ENCODE measurements at places on chromosomes 6 and 20. TPM values are rescaled to one million over a fixed set of nuclear protein-coding genes. Genes with fewer than 3 reads are reported as not detected.

Gene CD24
- 158 TPM for total RNA-seq

Gene SLC35D3
- not detected for total RNA-seq

Gene C4B
- 101 TPM for total RNA-seq

Gene ULBP2
- total RNA-seq: 2.2 TPM

Gene ADTRP
- total RNA-seq: 7.1 TPM

Gene NRSN1
- total RNA-seq: not detected

DNA sequence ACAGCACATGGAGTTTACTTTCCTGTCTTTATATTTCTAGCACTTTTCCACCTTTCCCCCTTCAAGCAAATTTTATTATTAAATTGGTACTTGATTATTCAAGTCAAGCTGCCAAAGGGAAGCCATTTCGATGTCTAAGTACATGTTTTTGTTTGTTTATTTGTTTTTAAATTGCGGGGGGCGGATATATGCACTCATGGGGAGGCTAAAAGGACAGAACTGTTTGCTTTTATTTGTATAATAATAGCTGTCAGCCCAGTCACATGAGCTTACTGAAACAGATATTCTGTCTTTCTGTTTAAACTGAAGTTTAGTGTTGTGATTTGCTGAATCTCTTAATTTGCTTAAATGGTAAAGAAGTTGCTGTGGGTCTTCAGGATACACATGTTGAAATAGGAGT is 49.6 kb upstream of the PLCG1 start:
- no peak overlapping the region for H3K4me3 ChIP-seq
- H3K27me3 ChIP-seq: no peaks in the 10 kb centered on the region
- peaks cover 92% of the 10 kb centered on the region for H3K36me3 ChIP-seq
- no peak for DNase-seq
- peaks cover 18% of the 10 kb centered on the region for H3K4me1 ChIP-seq

DNA sequence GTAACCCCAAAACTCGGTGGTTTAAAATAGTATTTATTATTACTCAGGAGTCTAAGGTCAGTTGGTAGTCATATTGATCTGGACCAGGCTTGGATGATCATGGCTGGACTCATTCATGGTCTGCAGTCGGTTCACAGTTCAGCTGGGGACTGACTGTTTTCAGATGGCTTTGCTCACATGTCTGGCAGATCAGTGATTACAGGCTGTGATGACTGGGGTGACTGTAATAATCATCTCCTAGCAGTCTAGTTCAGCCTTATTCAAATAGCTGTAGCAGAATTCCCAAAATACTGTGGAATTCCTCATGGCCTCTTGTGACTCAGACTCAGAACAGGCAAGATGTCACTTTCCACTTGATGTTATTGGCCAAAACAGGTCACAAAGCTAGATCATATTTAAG is 16.4 kb upstream of the NT5DC1 start:
- no peaks in the 10 kb centered on the region for H3K36me3 ChIP-seq
- no peaks in the 10 kb centered on the region for H3K27me3 ChIP-seq
- no peaks in the 10 kb centered on the region for H3K4me1 ChIP-seq
- no peak overlapping the region for H3K27ac ChIP-seq
- H3K4me3 ChIP-seq: no peak overlapping the region

DNA sequence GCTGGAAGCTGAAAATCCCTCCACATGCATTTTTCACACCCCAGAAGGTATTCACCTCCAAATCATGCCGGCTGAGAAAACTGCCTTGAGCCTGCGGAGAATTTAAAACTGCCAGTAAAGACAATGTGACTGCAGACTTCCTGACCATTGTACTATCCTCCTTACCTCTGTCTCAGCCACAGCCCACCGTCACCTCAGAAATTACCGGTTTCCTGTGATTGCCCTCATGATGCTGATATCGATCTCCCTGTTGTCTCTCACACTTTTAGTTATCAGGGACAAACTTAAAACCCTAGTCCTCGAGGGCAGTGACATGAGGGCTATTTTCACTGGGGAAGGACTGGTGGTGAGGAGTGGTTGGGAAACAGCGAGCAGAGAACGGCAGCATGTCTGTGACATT is 30.2 kb upstream of the FOXQ1 start:
- no peak for DNase-seq
- peaks cover 7% of the 10 kb centered on the region for H3K4me1 ChIP-seq
- no peak overlapping the region for H3K27ac ChIP-seq
- H3K36me3 ChIP-seq: no peaks in the 10 kb centered on the region
- H3K27me3 ChIP-seq: no peaks in the 10 kb centered on the region

DNA sequence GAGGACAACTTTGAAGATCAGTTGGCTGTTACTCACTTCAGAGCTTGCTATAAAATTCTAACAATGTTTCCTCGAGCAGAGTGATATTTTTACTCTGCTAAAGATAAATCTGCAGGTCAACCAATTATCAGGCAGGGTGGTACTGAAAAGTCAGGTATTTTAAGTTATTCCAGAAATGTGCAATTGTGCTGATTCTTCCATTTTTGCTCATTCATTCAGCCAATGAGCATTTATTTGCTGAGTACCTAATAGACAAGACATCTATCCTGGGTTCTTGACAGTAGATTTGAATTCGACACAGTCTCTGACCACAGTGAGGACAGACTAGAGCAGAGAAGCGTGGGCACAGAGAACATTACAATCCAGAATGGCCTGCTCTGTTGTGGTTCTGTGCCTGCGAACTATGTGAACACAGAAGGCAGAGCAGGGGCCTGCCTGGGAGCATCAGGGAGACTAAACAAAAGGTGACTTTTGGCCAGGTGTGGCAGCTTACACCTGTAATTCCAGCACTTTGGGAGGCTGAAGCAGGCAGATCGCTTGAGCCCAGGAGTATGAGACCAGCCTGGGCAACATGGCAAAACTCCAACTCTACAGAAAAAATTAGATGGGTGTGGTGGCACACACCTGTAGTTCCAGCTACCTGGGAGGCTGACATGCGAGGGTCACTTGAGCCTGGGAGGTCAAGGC is 14.8 kb downstream of the TPMT start:
- no peak overlapping the region for H3K27ac ChIP-seq
- no peaks in the 10 kb centered on the region for H3K27me3 ChIP-seq
- no peak overlapping the region for H3K4me3 ChIP-seq
- no peaks in the 10 kb centered on the region for H3K4me1 ChIP-seq
- peaks cover 93% of the 10 kb centered on the region for H3K36me3 ChIP-seq

GRCh38 chr20:42267793-42268384 is 649.7 kb upstream of the CHD6 start:
- DNase-seq: no peak
- no peak overlapping the region for H3K4me3 ChIP-seq
- no peaks in the 10 kb centered on the region for H3K4me1 ChIP-seq
- no peaks in the 10 kb centered on the region for H3K27me3 ChIP-seq

- no peak for DNase-seq
- H3K4me3 ChIP-seq: no peak overlapping the region
- H3K27ac ChIP-seq: no peak overlapping the region
- no peaks in the 10 kb centered on the region for H3K27me3 ChIP-seq
Measured at GRCh38 chr20:19317237-19318069, 105.0 kb downstream of the SLC24A3 start.

Measured in left lung (tissue), 14 donors.